ENCODE measurements at places on chromosomes 5 and 9.

GRCh38 chr5:67248703-67249589 is 52.3 kb upstream of the CD180 start:
- DNase-seq = no peak

- DNase-seq = no peak
These were observed 607.8 kb downstream of the PSAT1 start for GRCh38 chr9:78904686-78905085.

GRCh38 chr9:2966565-2967300 is 122.8 kb upstream of the PUM3 start:
- DNase-seq = no peak

DNA sequence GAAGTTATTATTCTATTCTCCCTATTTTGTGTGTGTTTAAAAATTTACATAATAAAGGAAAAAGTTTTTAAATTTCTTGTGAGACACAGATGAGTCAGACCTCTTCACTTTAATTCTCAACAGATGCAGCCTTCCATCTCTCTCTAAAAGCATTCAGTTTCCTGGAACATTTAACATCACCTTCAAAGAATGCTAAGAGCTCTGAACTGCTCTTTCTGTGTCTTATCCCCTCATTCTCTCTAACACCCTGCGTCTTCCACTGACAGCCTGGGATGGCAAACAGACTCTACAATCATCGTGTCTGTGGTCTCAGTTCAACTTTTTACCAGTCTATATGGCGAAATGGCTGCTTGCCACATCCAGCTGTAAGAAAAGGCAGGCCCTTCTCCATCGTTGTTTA is 173.0 kb downstream of the HINT1 start:
- DNase-seq = no peak

Data from stimulated activated CD4-positive, alpha-beta T cell treated with anti-CD3 and anti-CD28 coated beads, Interleukin-15, amount 100 ng/mL, for 48 hours (primary cell).